ENCODE measurements at places on chromosomes 5 and 9.

GRCh38 chr5:159601216-159601615, 270.9 kb upstream of the IL12B start:
- DNase-seq = no peak

DNA sequence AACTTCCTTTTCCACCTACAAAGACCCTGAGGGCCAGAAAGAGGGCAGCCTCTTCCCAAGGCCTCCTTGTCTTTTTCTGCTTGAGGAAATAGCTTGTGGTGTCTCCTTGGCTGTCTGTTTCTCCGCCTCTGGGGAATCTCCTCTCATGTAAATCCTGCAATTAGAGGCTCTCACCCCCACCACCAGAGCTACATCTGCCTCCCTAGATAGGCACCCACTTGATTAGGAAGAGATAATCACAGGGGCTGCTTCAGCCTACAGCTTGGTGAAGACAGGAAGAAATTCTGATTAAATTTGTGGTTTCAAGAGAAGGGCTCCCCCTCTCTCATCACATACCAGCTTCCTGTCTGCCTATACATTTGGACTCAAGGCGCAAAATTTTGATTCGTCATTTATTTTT, 75.6 kb downstream of the TLR4 start:
- DNase-seq = no peak

GRCh38 chr9:4689687-4690104, 10.3 kb downstream of the CDC37L1 start:
- DNase-seq = no peak

GRCh38 chr5:17267106-17267505, 49.7 kb downstream of the BASP1 start:
- peak; percentile 65 for DNase-seq

DNA sequence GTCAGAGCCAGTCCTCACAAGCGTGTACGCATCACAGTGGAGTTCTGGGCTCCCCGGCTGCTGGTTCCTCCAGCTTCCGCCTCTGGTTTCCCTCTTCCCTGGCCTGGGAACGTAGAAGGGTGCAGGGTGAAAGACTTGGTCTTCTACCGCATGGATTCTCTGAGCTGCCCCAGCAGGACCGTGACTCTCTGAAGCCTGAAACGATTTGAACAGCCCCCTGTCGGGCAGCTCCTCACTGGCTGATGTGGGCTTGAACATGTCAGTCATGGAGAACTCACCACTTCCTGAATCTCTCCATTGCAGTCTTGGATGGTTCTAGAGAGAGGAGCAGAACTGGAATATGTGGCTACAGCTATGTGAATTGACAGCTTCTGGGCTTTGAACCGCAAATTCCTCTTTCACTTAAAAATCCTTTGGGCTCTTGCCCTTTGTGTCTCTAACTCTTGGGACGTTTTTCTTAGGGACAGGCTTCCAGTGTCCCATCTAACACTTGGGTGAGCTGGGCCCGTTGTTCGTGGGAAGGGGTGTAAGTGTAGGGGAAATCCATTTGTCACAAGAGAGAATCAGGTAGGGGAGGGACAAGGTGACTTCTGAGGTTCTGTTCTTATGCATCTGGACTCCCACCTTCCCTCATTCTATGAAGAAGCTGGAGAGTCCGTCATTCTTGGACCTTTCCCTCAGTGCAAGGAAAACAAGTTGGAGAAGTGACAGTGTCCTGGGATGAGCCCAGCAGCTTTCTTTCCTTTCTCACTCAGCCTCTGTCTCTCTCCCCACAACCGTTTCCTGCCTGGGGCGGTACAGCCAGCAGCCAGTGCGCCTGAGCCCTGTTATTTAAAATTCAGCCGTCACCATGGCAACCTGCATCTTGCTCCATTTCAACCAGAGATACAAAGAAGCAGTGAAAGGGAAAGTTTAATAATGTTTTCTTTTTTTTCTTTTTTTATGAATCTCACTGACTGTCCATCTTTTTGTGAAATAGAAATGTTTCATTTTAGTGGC, 84.7 kb downstream of the PTTG1 start:
- DNase-seq = peak; percentile 70

- DNase-seq = no peak
Measured at GRCh38 chr9:130323051-130323745, 57.6 kb downstream of the HMCN2 start.

DNA sequence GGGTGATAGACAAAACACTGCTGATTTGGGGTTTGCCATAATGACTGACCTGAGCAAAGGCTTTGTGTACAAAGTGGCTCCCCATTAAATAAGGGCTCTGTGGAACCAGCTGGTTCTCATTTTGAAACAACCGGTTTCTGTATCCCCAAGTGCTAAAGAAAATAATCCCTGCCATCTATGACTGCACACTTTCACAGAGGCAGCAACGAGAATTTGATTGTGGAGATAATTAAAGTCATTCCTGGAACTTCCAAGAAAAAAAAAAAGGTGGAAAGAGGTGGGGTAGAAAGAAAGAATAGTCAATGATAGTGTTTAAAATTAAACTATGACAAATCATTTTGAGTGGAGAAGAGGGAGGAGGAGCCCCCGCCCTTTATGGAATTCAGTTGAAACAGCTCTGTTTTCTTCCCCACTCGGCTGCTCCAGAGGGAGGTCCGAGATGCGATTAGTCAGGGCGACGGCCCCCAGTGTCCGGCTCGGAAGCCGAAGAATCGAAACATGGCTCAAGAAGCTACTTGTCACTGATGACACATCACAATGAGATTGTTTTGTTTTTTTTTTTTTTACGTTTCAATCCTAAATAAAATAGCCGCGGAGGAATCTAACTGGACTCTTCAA, 38.4 kb downstream of the EBF1 start:
- DNase-seq = peak; percentile 58

DNA sequence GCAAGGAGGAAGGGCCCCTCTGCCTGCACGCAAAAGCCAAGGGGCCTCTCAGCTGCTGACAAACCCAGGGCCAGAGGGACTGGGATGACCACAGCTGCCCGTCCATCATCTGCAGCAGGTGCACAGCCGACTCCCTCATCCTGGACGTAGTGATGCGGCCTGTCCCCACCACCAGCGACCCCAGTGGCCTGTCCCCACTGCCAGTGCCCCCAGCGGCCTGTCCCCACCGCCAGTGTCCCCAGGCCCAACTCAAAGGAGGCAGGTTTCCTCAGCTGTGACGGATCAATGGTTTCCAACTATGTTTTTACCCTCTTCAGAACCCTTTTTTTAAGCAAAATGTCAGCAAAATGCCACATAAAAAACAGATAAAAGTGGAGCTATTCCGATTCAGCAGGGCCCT, 62.5 kb downstream of the VAV2 start:
- DNase-seq = no peak

GRCh38 chr5:124725040-124725434, 21.4 kb downstream of the ZNF608 start:
- DNase-seq = no peak

DNA sequence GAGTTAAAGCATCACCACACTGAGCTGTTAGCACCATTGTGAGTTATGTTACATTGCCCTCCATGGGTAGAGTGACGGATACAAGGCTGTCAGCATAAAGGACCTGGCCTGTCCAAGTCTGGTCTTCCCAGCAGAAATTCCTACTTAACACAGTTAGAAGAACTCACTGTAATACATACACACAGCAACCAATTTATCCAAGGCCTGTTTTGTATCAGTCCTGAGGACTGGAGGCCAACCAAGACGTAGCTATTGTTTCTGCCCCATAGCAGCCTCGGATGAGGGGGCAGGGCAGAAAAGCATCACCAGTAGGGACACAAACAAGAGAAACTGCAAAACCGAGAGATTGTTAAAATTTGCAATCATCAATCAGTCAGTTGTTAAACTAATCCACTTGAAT, 66.0 kb upstream of the CKMT2 start:
- no peak for DNase-seq

DNA sequence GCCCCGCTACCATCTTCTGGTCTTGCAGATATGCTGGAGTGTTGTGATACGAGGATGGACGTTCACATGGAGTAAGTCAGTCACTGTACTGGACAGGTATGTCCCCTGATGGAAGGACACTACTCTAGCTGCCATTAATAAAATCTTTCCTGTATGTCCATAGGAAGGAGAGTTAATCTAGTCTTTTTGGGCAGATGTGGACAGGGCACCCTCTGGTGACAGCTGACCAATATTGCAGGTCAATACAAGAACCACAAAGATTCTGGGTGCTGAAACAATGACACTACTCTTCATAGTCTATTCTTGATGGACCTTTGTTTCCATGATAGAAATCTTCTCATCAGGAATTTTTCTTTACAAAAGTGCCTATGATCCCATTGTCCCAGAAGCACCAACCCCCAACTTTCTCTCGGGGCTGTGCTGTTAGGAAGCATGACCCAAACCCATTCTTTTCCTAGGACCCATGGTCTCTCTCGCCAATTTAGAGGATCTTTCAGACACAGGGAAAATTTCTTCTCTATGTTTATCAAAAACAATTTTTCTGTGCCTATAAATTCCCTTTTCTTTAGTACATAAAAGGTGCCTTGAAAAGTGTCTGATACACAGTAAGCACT, 376.9 kb downstream of the DTWD2 start:
- peak; percentile 15 for DNase-seq

DNA sequence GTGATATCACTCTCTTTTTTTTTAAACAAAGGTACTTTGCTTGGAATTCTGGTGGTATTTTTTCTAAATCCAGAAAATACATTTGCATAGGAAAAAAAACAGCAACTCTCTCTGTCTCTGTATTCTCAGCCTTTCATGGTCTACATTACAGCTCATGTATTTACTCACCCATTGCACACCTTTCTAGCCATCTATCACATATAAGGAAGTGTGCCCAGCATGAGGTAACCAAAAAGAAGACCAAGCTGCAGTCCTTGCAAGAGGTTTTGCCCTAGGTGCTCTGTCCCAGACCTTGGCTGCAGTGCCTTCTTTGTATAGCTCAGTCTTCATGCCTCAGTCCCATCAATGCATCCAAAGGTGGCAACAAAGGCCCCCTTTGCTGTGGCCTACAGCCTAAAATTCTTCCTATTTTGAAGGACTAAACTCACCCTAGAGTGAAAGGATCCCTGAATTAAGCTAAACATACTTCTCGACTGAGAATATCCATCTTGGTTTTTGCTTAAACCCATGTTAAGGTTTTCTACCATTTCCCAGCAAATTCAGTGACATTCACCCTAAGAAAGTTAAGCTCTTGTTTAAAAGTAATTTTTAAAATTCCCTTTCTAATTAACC, 446.4 kb downstream of the KIF4B start:
- DNase-seq = no peak

DNA sequence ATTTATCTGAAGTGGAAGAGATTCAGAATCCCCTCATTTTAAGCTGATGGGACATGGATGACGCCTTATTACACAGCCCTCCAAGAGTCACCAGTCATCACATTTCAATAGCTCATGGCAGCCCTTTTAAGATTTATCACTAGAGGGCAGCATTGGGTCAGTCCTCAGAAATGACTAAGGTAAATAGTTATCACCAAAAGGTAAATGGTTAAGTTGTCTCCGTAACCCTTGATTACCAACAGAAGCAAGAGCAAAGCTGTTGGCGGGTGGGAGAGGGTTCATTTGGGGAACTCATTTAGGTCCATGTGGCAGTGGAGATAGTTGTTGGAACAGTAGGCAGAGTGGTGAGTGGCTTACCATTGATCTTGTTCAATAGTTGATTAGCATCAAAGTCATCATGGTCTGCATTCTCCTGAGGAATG, 12.0 kb upstream of the C9 start:
- peak; percentile 77 for DNase-seq

DNA sequence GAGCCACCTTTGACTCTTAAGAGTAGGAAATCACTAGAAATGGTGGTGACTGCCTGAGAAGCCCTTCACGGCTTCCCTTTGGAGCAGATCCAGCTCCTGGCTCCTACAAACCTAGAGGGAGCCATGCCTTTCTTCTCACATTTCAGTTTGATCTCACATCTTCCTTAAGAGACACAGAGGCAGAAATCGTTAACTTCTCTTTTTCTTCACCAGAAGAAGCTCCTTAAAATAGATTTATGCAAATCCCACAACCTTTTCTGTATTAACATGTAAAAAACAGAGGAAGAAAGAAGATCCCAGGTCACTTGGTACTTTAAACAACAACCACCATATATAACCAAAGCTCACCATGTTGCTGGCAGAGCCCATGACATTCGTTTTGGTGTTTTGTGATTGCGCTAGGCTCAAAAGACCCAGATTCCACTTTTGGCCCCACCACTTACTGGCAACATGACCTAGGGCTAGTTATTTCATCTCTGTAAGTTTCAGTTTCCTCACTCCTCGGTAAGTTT, 29.6 kb downstream of the PAX5 start:
- no peak for DNase-seq

DNA sequence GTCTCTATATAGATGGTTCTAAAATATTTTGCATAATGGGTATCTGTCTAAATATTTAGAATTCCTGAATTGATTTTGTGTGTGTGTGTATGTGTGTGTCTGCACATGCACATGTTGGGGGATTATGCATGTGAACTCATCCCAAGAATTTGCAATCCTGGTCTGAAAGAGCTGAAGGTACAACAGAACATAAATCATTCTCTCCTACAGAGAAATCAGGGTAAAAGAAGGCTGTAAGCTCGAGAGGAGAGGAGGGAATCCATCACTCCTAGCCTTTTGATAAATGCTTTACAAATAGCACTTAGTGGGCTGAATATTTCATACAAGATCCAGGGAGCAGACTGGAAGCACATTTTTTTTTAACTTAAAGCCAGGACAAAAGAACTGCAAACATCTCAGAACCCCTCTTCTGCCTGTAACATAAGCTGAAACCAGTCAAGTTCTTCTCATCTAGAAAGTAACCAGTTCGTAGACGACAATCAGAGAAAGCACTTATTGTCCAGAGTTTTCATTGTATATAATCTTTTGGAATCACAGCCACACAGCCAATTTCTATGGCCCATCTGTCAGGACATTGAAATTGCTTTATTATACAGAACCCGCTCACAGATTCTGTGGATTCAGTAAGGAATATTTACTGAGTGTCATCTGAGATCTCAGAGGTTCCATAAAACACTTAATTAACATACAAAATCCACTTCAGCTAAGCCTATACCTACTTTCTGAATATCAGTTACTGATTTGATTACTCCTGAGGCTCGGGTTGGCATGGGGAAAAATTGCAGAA, 541.4 kb upstream of the ZNF462 start:
- DNase-seq = no peak

GRCh38 chr5:150409638-150410523, 2.8 kb downstream of the CD74 start:
- peak; percentile 93 for DNase-seq

DNA sequence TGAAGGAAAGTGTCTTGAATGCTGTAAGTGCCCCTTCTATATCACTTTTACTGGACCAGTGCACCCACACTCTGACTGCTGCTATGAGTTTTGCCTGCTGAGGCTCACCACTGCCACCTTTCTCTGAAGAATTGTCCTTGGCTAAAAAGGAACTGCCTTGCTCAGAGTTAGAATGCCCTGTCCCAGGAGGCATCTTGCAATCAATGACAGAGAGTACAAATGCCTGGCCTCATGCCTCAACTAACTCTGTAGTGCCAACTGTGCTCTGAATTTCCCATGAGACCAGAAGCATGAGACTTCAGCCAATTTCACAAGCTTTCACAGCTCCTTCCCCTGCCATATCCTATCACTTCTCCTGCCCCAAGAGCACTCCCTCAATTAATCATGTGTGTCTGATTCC, 569.7 kb downstream of the ZNF608 start:
- DNase-seq = peak; percentile 63

DNA sequence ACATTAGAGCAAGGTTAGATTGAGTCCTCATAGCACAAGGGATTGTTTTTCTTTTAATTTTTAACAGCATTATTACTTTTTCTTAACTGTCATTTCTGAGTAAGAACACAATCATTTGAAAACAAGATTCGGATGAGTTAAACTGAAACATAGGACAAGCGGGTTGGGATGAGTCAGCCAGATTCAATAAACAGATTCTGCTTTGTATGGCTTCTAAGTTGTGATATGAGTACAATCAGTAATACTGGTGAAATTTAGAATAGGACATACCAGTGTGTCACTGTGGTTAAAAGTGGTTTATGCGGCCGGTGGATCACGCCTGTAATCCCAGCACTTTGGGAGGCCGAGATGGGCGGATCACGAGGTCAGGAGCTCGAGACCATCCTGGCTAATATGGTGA, 364.3 kb upstream of the CDH10 start:
- no peak for DNase-seq
